Stimulated activated CD4-positive, alpha-beta T cell treated with anti-CD3 and anti-CD28 coated beads, Interleukin-15, amount 100 ng/mL, for 24 hours (primary cell): ENCODE measurements at places on chromosomes 5 and 9.
A peak's percentile ranks its signal among the peaks of the same experiment; 100 is the strongest.

DNA sequence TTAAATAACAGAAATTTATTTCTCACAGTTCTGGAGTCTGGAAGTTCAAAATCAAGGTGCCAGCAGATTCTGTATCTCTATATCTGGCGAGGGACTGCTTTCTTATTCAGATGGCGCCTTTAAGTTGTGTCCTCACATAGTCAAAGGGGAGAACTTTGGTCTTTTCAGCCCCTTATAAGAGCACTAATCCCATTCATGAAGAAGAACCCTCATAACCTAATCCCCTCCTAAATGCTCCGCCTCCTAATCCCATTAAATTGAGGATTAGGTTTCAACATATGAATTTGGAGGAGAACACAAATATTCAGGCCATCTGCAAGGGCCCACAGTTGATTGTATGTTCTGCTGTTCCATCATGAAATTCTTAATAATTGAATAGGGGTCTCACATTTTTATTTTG, 10.8 kb upstream of the CCDC152 start:
- DNase-seq: no peak

GRCh38 chr5:159359408-159359807, 29.1 kb upstream of the IL12B start:
- no peak for DNase-seq

- DNase-seq: peak; percentile 70
Observed at GRCh38 chr9:137295238-137295811, 6.7 kb downstream of the NRARP start.

- no peak for DNase-seq
Observed at GRCh38 chr5:68445257-68446069, 229.9 kb downstream of the PIK3R1 start.

GRCh38 chr9:108831496-108832178, 24.1 kb downstream of the ACTL7B start:
- DNase-seq: no peak

- no peak for DNase-seq
Observed at GRCh38 chr5:55136521-55136920, 23.4 kb upstream of the GPX8 start.

GRCh38 chr5:64939772-64940510, 171.2 kb downstream of the CWC27 start:
- no peak for DNase-seq

DNA sequence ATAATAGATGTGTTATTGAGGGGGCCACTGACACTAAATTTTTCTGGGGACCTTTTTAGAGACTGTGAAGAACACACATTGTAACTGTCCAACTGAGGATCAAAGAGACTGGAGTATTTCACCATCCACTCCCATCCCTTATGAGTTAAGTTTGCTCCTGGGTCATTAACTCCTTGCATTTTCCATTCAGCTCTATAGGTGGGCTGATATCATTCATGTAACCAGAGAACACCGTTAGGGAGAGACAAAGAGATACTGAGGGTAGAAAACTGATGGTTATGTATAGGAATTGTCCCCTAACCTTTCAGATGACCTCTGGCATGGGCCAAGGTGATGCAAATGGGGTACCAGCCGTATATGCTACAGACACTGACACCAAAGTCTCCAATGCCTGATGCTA, 142.4 kb upstream of the TLR4 start:
- DNase-seq: no peak

DNA sequence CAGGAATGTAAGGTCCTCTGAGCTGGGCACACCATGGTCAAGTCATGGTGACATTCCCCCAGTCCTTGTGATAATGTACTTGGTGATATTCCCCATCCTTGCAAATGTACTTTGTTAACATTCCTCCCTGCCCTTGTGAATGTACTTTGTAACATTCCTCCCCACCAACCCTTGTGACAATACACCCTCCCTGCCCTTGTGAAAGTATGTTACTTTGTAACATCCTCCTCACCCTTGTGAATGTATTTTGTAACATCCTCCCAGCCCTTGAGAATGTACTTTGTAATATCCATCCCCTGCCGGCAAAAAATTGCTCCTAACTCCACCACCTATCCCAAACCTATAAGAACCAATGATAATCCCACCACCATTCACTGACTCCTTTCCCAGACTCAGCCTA, 53.3 kb downstream of the RAPGEF6 start:
- no peak for DNase-seq

DNA sequence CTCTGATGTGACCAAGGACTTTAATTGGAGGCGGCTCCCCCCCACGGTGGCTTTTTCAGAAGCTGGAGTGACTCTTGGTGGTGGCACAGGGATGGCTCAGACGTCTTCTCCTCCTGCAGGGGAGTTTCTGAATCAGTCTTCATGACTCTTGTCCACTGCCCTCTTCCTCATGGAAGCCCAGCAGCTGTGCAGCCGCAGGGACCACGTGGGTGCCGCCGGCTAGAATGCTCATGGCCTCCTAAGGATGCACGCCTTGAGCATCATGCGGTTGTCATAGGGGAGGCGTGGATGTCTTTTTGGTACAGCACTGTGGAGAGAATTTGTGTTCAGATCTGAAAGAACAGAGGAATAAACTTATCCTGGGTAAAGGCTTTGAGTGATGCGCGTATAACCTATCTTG, 1.3 kb downstream of the TEX53 start:
- DNase-seq: no peak

DNA sequence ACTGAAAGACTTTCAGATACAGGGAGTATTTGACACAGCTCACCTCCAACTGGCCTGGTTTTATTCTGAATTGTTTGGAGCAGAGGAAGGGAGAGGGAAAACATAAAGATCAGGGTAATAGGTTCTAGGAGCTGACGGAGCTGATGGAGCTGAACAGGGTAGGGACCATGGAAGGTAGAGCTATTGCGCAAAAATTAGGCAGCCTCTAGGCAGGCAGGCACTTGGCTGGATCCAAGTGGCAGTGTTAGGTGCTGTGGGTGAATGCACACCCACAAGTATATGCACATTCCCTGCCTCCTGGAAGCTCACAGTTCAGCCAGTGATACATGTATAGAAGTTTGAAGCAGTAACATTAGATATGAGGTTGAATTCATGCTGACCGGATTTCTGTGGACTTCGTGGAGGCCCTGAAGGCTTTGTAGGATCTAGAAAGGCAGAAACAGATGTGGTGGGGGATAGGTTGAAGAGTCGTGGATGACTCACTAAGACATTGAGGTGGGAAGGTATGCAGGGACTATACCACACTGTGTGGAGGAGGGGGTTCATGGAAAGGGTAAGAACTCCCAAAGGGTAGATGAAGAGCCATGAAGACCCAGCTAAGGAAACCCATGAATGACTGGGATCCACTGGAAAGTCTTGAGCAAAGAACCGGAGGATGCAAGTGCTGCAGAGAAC, 50.8 kb downstream of the WWC1 start:
- DNase-seq: no peak

- no peak for DNase-seq
Observed at GRCh38 chr5:103424453-103425205, 138.0 kb downstream of the NUDT12 start.

GRCh38 chr5:36414869-36415282, 113.2 kb upstream of the RANBP3L start:
- DNase-seq: no peak

DNA sequence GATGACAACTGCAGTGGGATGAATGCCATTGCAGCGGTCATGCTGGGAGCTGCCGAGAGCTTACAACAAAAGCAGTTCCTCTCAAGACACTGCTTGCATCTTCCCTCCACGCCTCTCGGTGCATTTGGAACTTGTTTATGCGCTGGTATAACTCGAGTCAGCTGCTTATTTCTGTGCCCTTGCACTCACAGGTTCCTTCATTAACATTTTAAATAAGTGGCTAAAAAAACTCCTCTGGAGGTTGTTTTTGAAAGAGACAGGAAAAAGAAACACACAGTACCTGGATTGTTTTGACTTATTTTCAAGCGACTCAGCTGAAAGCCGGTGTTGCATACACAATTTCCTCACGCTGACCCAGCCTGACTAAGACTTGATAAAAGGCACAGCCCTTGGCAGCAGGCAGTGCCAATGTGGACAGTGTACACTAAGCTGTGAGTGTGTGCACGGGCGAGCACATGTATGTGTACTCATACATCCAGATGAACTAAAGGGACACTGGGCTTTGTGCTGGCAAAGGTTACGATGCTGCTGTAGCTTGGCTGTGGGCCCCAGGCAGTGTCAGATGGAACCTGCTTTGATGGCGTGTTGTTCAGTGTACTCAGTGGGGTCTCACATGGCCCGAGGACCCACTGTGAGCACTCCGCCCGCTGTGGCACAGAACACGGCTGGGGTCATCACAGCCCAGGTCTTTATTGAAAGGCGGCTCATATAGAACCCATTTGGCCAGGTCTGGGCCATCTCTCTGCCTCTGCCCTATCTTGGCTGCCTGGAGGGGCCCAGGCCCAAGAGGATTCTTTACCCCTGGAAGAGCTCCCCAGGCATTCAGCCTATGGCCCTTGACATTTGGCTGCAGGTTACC, 92.3 kb downstream of the ANKRD33B start:
- DNase-seq: no peak

DNA sequence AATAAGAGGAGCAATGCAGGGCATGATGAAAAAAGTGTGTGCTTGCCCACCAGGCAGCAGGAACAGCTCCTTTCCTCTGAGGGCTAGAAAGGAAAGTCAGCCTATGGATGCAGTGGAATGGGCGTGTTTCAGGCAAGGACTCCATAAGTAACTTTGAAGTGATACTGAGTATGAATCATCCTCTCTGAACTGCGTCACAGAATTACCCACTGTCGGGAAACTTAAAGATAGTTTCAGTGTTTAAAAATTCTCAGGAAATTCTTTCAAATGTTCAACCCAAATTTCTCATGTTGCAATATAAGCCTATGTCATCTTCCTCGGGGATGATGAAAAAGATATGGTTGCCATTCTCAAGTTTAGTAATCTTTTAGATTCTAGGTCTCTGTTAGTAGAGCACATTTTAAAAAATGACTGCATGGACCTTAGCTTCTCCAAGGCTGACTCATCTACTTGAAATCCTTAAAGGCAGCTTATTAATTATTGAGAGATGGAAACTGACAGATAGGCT, 27.7 kb downstream of the PTCD2 start:
- DNase-seq: peak; percentile 28

- DNase-seq: no peak
Observed at GRCh38 chr5:22500556-22500955, 352.6 kb downstream of the CDH12 start.

DNA sequence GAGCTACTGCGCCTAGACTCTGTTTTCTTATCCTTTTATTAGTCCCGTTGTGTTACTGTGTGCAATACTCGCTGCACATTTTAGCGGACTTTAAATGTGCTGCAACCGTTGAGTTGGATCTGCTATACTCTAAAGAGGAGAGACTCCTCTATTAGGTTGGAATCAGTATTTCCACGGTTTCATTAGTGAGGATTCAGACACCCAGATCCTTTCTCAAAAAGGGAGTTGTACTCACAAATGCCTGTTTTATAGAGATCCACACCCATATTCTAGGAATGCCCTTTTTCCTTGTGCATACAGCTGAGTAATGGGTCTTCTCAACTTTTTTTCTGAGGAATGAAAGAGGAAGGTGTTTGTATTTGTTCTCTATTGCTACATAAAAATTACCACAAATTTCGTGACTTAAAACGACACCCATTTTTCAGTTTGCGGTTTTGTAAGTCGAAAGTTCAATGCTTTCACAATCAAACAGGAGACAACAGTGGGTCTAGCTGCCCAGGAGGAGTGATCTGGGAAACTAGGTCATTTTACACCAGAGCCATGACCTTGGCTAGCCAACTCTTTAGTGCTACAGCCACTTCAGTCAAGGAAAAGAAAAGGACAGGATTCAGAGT, 52.8 kb upstream of the SLC44A1 start:
- no peak for DNase-seq

GRCh38 chr5:14265570-14265969, 122.4 kb downstream of the TRIO start:
- no peak for DNase-seq

DNA sequence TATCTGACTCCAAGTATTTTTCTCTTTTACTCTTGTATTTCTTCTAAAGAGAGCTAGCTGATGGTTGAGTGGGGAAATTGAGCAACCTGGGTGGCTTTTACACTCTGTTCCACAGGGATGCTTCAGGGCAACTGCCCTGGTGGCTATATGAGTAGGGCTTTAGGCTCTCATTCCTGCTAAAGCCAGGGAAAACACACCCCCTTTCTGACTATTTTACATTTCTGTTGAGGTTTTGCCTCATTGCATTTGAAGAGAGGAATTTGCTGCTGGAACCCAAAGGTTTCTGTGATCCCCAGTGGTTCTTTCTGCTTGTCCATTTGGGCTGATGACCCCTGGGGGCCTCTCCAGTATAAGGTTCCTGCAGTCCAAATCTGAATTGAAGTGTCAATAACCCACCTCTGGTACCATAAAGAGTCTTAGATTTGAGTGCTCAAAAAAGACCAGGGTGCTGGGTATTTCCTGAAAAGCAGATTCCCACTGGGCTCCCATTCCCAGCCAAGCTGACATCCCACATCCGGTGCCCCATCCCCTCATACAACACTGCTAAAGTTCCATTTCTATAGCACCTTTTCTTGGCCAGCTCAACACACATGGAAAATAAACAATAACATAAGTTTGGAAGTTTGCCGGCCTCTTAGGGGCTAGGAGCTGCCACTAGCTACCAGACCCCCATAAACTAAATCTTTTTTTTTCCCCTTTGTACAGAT, 59.5 kb downstream of the PAPPA start:
- no peak for DNase-seq

DNA sequence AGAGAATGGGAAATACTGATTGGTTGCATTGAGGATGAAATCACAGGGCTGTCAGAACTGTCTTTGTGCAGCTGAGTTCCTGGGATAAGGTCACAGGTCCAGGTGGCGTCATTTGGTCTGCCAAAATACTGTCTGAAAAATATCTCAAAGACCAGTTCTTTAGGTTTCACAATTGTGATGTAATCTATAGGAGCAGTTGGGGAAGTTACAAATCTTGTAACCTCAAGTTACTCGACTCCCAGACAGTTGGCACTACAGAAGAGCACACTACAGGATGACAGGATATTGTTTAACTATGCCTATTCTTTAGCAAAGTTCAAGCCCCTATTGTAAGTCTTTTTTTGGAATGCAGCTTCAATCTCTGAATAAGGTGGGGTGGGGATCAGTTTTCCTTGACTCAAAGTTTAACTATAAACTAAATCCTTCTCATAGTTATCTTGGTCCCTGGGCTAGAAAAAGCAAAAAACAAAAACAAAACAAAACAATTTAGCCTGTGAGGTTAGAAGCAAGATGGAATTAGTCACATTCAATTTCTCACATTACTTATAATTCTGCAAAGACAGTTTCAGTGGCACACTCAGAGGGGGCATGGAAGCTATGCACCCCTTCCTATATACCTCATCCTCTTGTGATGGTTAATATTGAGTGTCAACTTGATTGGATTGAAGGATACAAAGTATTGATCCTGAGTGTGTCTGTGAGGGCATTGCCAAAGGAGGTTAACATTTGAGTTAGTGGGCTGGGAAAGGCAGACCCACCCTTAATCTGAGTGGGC, 276.0 kb downstream of the AUH start:
- DNase-seq: no peak
